ENCODE measurements at places on chromosomes 6 and 20. TPM values are rescaled to one million over a fixed set of nuclear protein-coding genes. Genes with fewer than 3 reads are reported as not detected.
A peak's percentile ranks its signal among the peaks of the same experiment; 100 is the strongest.

DNA sequence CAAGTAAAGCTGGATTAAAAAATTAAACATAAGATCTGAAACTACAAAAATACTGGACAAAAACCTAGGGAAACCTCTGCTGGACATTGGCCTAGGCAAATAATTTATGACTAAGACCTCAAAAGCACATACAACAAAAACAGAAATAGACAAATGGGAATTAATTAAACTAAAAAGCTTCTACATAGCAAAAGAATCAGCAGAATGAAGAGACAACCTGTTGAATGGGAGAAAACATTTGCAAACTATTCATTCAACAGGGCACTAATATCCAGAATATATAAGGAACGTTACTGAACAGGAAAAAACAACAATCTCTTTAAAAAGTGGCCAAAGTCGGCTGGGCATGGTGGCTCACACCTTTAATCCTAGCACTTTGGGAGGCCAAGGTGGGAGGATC lies 6.8 kb upstream of the GINM1 start:
- no peaks in the 10 kb centered on the region for H3K36me3 ChIP-seq
- H3K27ac ChIP-seq = no peak overlapping the region

DNA sequence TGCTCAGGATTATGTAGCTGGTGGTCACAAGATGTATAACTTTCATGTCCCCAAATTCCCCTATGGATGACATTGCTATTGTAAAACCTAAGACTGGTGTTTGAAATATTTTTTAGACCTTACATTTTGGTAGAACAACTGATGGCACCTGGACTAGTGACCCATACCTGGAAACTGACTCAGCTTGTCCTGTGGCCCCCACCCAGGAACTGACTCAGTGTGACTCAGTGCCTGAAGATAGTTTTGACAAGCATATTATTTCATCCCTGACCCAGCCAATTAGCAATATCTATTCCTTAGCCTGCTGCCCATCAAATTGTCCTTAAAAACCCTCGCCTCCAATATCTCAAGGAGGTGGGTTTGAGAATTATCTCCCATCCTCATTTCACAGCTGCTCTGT lies 90.9 kb upstream of the GRIK2 start:
- no peak overlapping the region for H3K27ac ChIP-seq
- no peaks in the 10 kb centered on the region for H3K4me1 ChIP-seq
- no peaks in the 10 kb centered on the region for H3K36me3 ChIP-seq
- H3K4me3 ChIP-seq = no peak overlapping the region
- no peaks in the 10 kb centered on the region for H3K27me3 ChIP-seq

Gene KCNB1
- 11.7 TPM for total RNA-seq

- no peak overlapping the region for H3K4me3 ChIP-seq
- no peaks in the 10 kb centered on the region for H3K27me3 ChIP-seq
- no peak overlapping the region for H3K27ac ChIP-seq
These were observed 65.5 kb downstream of the SOBP start for GRCh38 chr6:107555449-107555848.

DNA sequence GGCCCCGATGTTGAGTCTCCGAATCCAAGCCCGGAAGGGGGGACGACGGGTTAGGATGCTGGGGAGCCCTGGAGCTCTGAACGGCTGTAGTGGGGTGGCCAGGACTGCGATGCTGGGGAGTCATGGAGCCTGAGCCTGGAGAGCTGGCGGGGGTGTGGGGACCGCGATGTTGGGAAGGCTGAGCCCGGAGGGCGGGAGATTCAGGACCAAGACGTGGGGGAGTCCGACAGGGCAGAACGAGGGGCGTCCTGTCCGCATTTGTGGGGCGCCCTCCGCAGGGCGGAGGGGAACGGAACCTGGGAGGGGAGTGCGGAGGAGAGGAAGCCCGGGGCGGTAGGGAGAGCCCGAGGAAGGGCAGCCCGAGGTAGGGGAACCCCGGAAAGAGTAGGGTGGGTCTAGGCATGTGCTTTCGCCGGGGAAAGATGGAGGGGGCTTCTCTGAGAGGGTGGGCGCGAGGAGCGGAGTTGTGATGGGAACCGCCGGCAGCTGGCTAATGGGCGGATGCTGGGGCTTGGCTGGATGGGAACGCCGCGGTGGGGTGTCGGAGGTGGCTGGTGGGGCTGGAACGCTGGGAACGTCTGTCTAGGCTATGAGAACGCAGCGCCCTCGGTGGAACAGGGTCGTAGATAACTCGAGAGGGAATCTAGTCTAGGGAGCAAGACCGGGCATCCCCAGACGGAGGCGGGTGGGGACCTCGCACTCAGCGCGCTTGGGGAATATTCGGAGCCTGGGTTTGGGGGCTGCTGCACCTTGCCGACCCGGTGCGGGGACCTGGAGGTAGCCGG lies 684 bp downstream of the PAQR8 start:
- H3K27ac ChIP-seq = peak overlapping the region; percentile 92
- DNase-seq = peak; percentile 17
- H3K4me3 ChIP-seq = peak overlapping the region; percentile 88
- H3K36me3 ChIP-seq = no peaks in the 10 kb centered on the region
- no peaks in the 10 kb centered on the region for H3K27me3 ChIP-seq

DNA sequence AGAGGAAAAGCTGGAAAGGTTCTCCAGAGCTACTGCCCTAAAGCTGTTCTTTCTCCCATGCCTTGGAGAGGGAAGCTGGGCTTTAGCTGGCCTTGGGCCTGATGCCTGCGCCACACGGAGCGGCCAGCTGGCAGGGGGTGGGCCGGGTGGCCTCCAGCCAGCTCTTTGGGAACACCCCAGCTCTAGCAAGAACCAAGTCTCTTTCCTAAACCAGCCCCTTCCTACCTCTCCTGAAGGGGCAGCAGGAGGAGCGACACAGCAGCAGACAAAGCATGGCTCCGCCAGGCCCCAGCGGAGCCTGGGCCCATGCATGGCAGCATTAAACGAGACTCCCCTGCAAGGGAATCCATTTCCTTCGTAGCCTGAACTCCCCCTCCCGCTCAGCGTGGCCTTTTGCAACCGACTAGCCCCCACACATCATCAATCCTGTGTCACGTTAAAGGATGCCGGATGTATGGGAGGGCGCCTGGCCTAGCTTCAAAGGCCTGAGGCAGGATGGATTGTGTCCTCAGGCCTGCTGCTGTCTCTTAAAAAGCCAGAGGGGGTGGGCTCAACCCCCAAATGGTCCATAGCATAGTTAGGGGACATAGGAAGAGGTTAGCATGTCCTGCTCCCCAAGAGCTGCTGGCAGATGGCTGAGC lies 14.0 kb downstream of the MRPS18A start:
- H3K4me3 ChIP-seq = no peak overlapping the region
- H3K36me3 ChIP-seq = peaks cover 25% of the 10 kb centered on the region
- H3K27me3 ChIP-seq = no peaks in the 10 kb centered on the region
- no peak for DNase-seq
- peak overlapping the region; percentile 8 for H3K27ac ChIP-seq
- peaks cover 40% of the 10 kb centered on the region for H3K4me1 ChIP-seq

DNA sequence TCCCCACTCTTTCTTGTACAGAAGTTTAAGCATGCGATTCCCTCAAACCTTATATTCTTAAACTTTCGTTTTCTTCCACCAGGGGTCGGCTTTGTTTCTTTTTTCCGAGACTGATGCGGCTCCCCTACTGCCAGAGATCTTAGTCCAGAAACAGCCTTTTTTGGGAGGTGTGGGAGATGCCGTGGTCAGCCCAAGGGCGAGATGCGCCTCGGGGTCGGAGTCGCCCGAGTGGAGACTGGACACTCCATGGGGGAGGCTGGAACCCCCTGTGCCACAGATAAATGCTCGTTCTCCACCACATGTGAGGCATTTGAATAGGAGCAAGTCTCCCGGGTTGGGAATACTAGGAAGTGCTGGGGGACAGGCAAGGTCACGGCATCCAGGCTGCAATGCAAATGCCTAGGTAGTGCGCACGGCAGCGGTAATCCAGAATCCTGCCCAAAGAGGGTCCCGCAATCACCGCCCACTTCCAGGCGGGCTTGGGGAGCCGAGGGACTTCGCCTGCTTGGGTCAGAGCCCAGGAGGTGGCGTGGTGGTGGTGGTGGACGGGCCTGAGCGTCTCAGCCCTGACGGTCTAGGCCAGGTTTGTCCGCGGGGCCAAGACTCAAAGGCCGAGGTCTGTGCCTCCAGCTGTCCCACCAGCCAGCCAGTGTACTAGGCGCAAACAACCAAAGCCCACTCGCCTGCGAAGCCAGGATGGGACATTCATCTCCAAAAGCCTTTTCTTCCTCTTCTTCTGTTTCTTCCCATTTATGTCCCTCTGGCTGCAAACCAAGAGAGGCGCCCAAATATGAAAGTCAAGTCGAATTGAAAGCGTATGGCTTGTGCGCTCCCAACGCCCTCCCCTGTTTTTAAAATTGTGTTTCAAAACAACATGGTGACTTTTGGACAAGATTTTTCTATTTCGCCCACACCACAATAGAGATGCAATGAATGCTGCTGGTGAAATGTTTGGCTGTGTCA lies 39.3 kb upstream of the OSTM1 start:
- H3K4me3 ChIP-seq = no peak overlapping the region
- peaks cover 41% of the 10 kb centered on the region for H3K4me1 ChIP-seq

Gene DUSP15
- total RNA-seq = 49.4 TPM

GRCh38 chr6:29769336-29769735 lies 46.1 kb downstream of the HLA-F start:
- no peak overlapping the region for H3K27ac ChIP-seq
- no peaks in the 10 kb centered on the region for H3K36me3 ChIP-seq
- no peak for DNase-seq
- no peak overlapping the region for H3K4me3 ChIP-seq
- no peaks in the 10 kb centered on the region for H3K4me1 ChIP-seq

Gene TFAP2B
- total RNA-seq = 0.22 TPM

GRCh38 chr6:36075656-36076055 lies 48.0 kb downstream of the MAPK14 start:
- H3K4me1 ChIP-seq = no peaks in the 10 kb centered on the region
- peaks cover 9% of the 10 kb centered on the region for H3K36me3 ChIP-seq
- no peak overlapping the region for H3K27ac ChIP-seq
- no peaks in the 10 kb centered on the region for H3K27me3 ChIP-seq

Gene SLC35F1
- total RNA-seq = 12.7 TPM

- no peaks in the 10 kb centered on the region for H3K27me3 ChIP-seq
- no peak overlapping the region for H3K4me3 ChIP-seq
- no peaks in the 10 kb centered on the region for H3K4me1 ChIP-seq
These were observed 12.0 kb upstream of the MRPS10 start for GRCh38 chr6:42229506-42230119.

DNA sequence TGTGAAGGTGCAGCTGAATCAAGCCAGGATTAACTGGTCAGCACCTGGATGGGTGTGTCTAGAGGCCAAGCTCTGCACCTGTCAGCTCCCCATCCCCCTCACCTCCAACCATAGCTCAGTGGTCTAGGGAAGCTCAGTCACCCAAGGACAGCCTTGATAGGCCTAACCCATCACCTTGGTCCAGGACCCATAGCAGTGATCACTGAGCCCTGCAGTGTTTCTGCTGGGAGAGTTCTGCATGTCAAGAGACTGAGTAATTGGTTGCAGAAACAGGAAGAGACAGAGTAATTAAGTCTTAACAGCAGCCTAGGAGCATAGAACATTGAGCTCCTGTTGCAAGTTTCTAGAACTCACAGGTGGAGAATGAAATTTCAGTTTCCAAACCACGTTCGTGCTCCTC lies 18.7 kb upstream of the RALGAPB start:
- DNase-seq = no peak
- H3K27ac ChIP-seq = no peak overlapping the region
- no peaks in the 10 kb centered on the region for H3K27me3 ChIP-seq
- no peaks in the 10 kb centered on the region for H3K4me1 ChIP-seq

Gene FKBP1C
- total RNA-seq = not detected

Gene PRL
- total RNA-seq = not detected

Gene GSTA3
- not detected for total RNA-seq

DNA sequence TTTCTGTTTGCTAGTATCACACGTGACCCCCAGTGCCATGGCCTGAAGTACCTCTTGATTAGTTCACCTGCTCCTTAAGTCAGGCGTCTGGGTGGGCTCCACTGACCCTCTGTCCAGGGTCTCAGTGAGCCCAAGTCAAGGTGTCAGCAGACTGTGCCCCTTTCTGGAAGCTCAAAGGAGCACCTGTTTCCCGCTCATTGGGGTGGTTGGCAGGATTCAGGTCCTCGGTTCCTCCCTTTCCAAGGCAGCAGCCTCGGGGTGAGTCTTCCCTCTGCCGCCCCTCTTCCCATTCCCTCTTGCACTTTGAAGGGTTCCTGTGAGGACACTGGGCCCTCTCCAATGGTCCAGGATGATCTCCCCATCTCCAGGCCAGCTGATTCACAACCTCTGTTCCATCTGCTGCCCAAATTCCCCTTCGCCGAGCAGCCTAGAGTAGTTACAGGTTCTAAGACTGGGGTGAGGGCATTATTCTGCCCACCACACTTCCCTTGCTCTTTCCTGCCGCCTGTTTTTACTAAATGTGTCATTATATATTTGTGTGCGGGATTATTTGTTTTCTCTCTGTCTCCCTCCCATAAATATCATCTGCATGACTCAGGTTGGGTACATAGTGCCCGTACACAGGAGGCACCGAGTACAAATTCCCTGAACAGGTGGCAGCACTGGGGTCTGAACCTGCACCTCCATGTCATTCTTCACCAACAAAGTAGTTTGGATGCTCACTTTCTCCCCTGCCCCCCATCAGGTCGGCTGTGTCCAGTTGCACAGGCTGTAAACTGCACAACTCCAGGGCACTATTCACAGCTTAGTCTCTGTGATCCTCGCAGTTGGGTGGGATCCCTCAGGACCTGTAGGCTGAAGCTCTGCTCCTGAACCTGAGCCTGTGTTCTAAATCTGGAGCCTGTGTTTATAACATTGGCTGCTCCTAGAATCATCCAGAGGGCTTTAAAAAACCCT lies 58.5 kb downstream of the RBM38 start:
- no peak overlapping the region for H3K27ac ChIP-seq
- DNase-seq = no peak
- no peak overlapping the region for H3K4me3 ChIP-seq
- no peaks in the 10 kb centered on the region for H3K36me3 ChIP-seq
- H3K4me1 ChIP-seq = no peaks in the 10 kb centered on the region
- H3K27me3 ChIP-seq = peaks cover 8% of the 10 kb centered on the region

- no peaks in the 10 kb centered on the region for H3K4me1 ChIP-seq
- H3K27ac ChIP-seq = no peak overlapping the region
- H3K36me3 ChIP-seq = no peaks in the 10 kb centered on the region
- H3K4me3 ChIP-seq = no peak overlapping the region
These were observed 130.8 kb downstream of the SYCP2 start for GRCh38 chr20:59802471-59803221.

Gene PXT1
- total RNA-seq = not detected

Gene LAMA2
- total RNA-seq = 244 TPM

Gene NAPB
- 11.7 TPM for total RNA-seq

Gene ZNF831
- 1.8 TPM for total RNA-seq

- no peaks in the 10 kb centered on the region for H3K36me3 ChIP-seq
- H3K27me3 ChIP-seq = no peaks in the 10 kb centered on the region
- no peak overlapping the region for H3K27ac ChIP-seq
- no peak overlapping the region for H3K4me3 ChIP-seq
- no peak for DNase-seq
- no peaks in the 10 kb centered on the region for H3K4me1 ChIP-seq
These were observed 9.7 kb upstream of the CEP43 start for GRCh38 chr6:166989427-166990032.

Gene PERP
- 27.8 TPM for total RNA-seq

GRCh38 chr6:163529605-163530004 lies 115.1 kb downstream of the QKI start:
- H3K36me3 ChIP-seq = no peaks in the 10 kb centered on the region
- DNase-seq = no peak
- H3K4me3 ChIP-seq = no peak overlapping the region
- no peaks in the 10 kb centered on the region for H3K27me3 ChIP-seq

Gene BCAS4
- total RNA-seq = 0.59 TPM

GRCh38 chr6:163469459-163469985 lies 55.0 kb downstream of the QKI start:
- peaks cover 4% of the 10 kb centered on the region for H3K4me1 ChIP-seq
- no peak overlapping the region for H3K27ac ChIP-seq
- no peaks in the 10 kb centered on the region for H3K27me3 ChIP-seq
- no peak overlapping the region for H3K4me3 ChIP-seq
- H3K36me3 ChIP-seq = peaks cover 21% of the 10 kb centered on the region
